ENCODE measurements at places on chromosomes 5 and 9. TPM values are rescaled to one million over a fixed set of nuclear protein-coding genes. Genes with fewer than 3 reads are reported as not detected.

The CAMK2A gene
- total RNA-seq, result 0.52 TPM

The ADAMTS6 gene
- 31.9 TPM for total RNA-seq

The PAX5 gene
- not detected for total RNA-seq

The TLR4 gene
- 2.6 TPM for total RNA-seq

The SPINK6 gene
- not detected for total RNA-seq

The FRMD3 gene
- 4.8 TPM for total RNA-seq

The FAM120AOS gene
- total RNA-seq, result 40.6 TPM

The SPATA31C1 gene
- total RNA-seq, result not detected

The PCDHB12 gene
- total RNA-seq, result 0.83 TPM

The FRRS1L gene
- not detected for total RNA-seq

- H3K4me1 ChIP-seq, result peaks cover 62% of the 10 kb centered on the region
- no peak for DNase-seq
- H3K4me3 ChIP-seq, result no peak overlapping the region
- peaks cover 17% of the 10 kb centered on the region for H3K36me3 ChIP-seq
- H3K27ac ChIP-seq, result no peak overlapping the region
- peaks cover 2% of the 10 kb centered on the region for H3K27me3 ChIP-seq
Measured at GRCh38 chr5:15515229-15515628, 15.2 kb downstream of the FBXL7 start.

- H3K4me3 ChIP-seq, result no peak overlapping the region
- H3K4me1 ChIP-seq, result peaks cover 16% of the 10 kb centered on the region
- peaks cover 24% of the 10 kb centered on the region for H3K36me3 ChIP-seq
- DNase-seq, result peak; percentile 27
- H3K27me3 ChIP-seq, result peaks cover 38% of the 10 kb centered on the region
Measured at GRCh38 chr9:134734270-134734669, 92.7 kb downstream of the COL5A1 start.

DNA sequence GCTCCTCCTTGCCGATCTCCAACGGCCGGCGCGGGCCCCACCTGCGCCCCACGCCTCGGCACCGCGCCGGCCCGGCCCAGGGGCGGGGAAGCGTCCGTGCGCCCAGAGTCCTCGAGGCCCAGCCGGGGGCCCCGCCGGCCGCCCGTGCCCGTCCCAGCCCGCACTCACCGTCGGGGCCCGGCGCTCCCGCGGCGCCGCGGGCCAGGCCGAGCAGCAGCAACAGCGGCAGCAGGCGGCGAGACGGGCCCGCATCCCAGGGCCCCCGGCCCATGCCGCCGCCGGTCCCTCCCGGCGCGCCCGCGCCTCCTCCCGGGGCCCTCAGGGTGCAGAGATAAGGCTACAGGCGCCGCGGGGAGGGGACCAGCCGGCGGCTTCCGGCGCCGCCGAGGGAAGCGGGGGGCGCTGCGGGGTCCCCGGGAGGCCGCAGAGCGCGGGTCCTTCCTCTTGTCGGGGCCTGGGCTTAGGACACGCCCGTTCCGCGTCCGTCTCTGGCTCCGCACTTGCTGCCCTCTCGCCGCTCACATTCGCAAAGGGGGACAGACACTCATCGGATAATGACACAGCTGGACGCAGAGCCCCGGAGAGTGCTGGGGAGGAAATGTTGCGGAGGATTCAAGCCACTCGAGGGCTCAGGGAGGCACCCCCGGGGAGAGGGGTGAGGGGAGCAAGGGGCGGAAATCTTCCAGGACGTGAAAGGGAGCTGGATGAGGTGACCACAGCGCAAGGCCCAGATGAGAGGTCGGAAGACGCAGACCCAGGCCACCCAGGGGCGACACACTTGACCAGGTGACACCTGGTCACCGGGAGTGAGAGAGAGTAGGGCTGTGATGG lies at the start of gene SUSD1:
Gene SUSD1, minus strand, starts transcription at position 333 of the 831 bp plus-strand sequence. Its CDS starts 62 bp downstream, at position 271.
- peak within 1 kb of the TSS; percentile 88 for H3K4me3 ChIP-seq
- peak within 1 kb of the TSS; percentile 81 for H3K27ac ChIP-seq
- H3K36me3 ChIP-seq, result peaks cover 17% of the 10 kb centered on the region
- H3K4me1 ChIP-seq, result peaks cover 21% of the 10 kb centered on the region
- H3K27me3 ChIP-seq, result peaks cover 8% of the 10 kb centered on the region

GRCh38 chr5:37966291-37966690 lies 126.5 kb upstream of the GDNF start:
- no peak for DNase-seq
- H3K4me1 ChIP-seq, result peaks cover 6% of the 10 kb centered on the region
- H3K4me3 ChIP-seq, result no peak overlapping the region
- H3K36me3 ChIP-seq, result no peaks in the 10 kb centered on the region

DNA sequence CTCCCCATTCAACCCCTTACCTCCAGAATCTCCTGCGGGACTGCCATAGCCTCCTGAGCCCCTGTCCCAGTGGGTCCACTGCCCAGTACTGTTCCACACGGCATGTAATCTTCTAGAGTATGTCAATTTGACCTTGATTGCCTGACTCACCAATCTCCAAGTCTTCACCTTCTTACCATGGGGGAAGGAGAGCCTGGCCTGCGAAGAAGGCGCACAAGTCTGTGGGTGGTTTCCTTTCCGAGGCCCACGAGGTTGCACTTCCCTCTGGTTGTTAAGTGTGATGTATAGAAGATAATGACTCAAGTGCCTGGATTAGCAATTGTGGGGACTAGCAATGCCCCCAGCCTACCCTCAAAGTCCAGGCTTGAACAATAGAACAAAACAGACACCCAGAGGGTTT lies 8.1 kb upstream of the TENT4A start:
- DNase-seq, result no peak
- peaks cover 7% of the 10 kb centered on the region for H3K27me3 ChIP-seq
- H3K27ac ChIP-seq, result peak overlapping the region; percentile 99
- H3K36me3 ChIP-seq, result peaks cover 9% of the 10 kb centered on the region

DNA sequence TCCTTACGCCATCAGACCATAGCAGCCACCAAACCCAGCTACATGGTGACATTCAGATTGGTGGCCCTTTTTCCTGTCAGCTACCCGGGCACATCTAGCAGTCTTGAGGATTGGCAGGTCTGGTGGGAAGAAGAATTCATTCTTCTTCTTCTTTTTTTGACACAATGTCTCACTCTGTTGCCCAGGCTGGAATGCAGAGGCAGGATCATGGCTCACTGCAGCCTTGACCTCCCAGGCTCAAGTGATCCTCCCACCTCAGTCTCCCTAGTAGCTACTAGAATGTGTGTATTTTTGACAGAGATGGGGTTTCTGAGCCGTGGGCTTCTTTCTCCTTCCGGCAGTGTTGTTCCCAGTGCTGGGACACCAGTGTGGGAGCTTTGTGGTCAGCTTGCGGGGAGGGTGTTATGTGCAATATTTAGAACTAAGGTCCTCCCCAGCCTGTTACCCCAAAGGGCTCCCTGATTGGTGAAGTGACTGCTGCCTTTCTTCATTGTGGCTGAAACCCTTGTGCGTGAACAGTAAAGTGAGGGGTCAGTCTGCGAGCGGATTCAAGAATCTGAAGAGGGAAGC lies 3.4 kb downstream of the NTMT1 start:
- peaks cover 67% of the 10 kb centered on the region for H3K4me1 ChIP-seq
- H3K36me3 ChIP-seq, result peaks cover 25% of the 10 kb centered on the region

- H3K36me3 ChIP-seq, result no peaks in the 10 kb centered on the region
- no peak for DNase-seq
- H3K27me3 ChIP-seq, result no peaks in the 10 kb centered on the region
- H3K27ac ChIP-seq, result no peak overlapping the region
Measured at GRCh38 chr5:110072651-110073050, 382.9 kb downstream of the MAN2A1 start.

DNA sequence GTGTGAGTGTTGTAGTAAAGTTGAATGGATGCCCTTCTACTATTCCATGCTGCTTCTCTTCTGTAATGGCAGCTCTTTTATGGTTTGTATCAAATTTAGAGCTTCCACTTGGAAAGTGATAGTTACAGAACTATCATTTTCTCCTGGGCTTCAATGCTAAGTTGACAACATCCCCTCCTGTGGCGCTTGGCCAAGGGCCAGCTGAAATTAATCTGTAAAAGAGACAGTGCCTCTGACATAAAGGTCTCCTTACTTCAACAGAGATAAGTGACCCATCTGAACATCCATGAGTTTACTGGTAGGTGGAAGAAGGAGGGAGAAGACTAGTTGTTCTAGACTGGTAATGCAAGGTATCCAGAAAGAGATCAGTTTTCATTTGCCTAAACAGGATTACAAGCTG lies 39.7 kb downstream of the CHSY3 start:
- no peaks in the 10 kb centered on the region for H3K36me3 ChIP-seq

- H3K27me3 ChIP-seq, result no peaks in the 10 kb centered on the region
- no peak for DNase-seq
- H3K27ac ChIP-seq, result no peak overlapping the region
- 0 out of 2 replicates have a peak, but pooled peaks cover 4% of the 10 kb centered on the region for H3K36me3 ChIP-seq
Measured at GRCh38 chr9:133901184-133901835, 90.8 kb downstream of the VAV2 start.

DNA sequence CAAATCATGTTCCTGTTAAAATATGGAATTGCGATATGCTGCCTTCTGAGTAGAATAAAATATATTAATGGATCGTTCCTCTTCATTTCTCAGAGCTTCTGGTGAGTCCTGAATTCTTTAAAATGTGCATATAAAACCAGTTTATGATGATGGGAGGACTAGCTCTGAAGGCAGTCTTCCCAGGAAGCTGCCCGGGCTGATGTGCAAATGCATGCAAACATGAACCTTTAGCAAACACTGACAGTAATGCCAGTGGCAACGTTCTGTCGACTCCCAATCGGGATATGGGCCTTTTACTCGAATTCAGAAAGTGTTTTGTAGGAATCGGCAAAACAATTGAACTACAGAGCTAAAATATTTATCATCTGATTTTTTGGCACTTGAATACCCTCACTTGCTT lies 93.6 kb downstream of the TLE4 start:
- no peak overlapping the region for H3K4me3 ChIP-seq
- peaks cover 59% of the 10 kb centered on the region for H3K36me3 ChIP-seq
- H3K27me3 ChIP-seq, result peaks cover 9% of the 10 kb centered on the region
- DNase-seq, result no peak
- H3K27ac ChIP-seq, result no peak overlapping the region

DNA sequence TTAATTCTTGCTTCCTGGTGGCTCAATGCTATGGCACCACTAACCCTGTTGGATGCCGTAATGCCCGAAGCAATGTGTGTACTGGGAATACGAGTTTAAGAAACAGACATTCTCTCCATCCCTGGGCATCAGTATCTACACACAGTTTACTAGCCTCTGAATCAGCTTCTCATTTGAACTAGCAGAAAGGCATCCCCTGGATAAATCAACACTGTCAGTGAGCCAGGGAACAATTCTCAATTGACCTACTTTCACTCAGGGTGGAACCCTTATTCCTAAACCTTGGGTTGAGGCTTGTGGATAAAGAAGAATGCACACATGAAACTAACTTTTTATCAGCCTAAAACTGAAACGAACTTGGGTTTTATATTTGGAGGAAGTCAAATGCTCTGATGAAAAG lies 331.0 kb downstream of the GADD45G start:
- no peak overlapping the region for H3K4me3 ChIP-seq
- H3K36me3 ChIP-seq, result no peaks in the 10 kb centered on the region
- no peaks in the 10 kb centered on the region for H3K4me1 ChIP-seq
- DNase-seq, result no peak
- no peak overlapping the region for H3K27ac ChIP-seq
- peaks cover 3% of the 10 kb centered on the region for H3K27me3 ChIP-seq

DNA sequence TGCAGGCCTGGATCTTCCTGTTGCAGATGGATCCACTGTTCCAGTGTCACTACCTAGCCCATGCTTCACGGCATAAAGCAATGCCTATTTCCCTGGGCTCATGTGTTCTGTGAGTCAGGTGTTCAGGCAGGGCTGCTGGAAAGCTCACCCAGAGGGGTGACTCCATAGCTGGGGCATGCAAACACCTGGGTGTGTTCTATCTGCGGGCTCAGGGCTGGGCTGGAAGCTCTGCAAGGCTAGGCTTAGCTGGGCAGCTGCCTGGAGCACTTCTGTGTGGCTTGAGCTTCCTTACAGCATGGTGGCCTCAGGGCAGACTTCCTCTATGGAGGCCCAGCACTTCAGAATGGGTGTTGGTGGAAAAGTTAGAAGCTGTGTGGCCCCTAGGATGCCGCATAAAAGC lies 139.9 kb downstream of the GADD45G start:
- no peak overlapping the region for H3K4me3 ChIP-seq
- H3K36me3 ChIP-seq, result 0 out of 2 replicates have a peak, but pooled peaks cover 6% of the 10 kb centered on the region
- H3K4me1 ChIP-seq, result no peaks in the 10 kb centered on the region
- H3K27me3 ChIP-seq, result no peaks in the 10 kb centered on the region
- DNase-seq, result no peak
- no peak overlapping the region for H3K27ac ChIP-seq

DNA sequence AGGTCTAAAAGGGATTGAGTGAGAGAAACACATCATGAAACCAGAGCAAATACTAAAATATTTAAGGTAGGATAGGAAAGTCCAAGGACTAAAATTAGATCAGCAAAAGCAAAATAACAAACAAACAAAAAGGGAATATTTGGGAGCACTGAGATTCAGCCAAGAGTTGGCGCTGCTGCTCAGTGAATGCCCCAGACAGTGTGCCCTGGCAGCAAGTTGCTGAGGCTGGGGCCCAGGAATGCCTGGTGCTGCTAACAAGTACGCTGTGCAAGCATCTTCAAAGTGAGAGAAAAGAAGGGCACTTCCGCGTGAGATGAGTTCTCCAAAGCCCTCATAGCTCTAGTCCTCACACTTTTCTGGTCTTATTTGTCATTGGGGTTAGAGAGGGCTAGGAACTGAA lies 603.3 kb downstream of the EFNA5 start:
- DNase-seq, result no peak
- H3K4me3 ChIP-seq, result no peak overlapping the region

- H3K4me3 ChIP-seq, result peak overlapping the region; percentile 53
- no peaks in the 10 kb centered on the region for H3K27me3 ChIP-seq
- H3K36me3 ChIP-seq, result peaks cover 9% of the 10 kb centered on the region
- no peak for DNase-seq
Measured at GRCh38 chr5:163463063-163463435, 2.6 kb downstream of the HMMR start.

DNA sequence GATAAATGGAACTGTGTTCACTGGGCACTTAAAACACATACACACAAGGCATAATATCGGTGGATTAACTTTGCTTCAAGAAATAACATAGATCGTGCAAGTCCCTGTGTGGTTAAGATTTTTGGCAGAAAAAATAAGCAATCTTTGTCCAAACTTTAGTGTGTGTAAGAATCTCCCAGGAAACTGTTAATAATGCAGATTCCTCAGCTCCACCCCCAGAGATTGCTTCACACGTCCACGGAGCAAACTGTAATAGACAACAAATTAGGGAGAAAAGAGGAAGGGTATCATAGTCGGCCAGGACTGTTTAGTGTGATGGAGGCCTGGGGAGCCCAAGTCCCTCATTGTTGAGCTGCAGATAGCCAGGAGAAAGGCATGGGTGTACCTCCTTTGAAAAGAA lies 84.8 kb downstream of the PJA2 start:
- no peak overlapping the region for H3K27ac ChIP-seq
- no peaks in the 10 kb centered on the region for H3K36me3 ChIP-seq
- no peaks in the 10 kb centered on the region for H3K27me3 ChIP-seq
- no peak overlapping the region for H3K4me3 ChIP-seq

GRCh38 chr9:135075234-135076142 lies 12.0 kb upstream of the OLFM1 start:
- H3K36me3 ChIP-seq, result no peaks in the 10 kb centered on the region
- DNase-seq, result no peak
- no peak overlapping the region for H3K4me3 ChIP-seq

DNA sequence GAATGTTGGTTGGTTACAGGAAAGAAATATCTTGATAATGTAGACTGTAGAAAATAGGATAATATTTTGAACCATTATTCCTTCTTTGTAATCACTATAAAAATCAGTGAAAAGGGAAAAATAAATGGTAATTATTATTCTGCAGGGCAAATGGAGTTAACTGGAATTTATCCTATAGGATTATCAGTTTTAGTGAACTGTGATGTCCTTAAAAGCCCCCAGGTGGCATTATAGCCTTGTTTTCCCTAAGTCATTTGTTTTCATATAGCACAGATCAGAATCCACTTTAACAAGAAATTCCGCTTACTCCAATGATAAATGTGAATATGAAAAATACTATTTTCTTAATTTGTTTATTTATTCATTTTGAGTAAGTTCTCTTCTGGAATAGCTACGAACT lies 26.2 kb upstream of the WDR41 start:
- H3K27ac ChIP-seq, result no peak overlapping the region
- no peaks in the 10 kb centered on the region for H3K4me1 ChIP-seq
- no peak overlapping the region for H3K4me3 ChIP-seq
